ENCODE measurements at places on chromosomes 3 and 15.
A peak's percentile ranks its signal among the peaks of the same experiment; 100 is the strongest.

GRCh38 chr3:151445273-151446001 lies 15.4 kb downstream of the IGSF10 start:
- no peak for DNase-seq

DNA sequence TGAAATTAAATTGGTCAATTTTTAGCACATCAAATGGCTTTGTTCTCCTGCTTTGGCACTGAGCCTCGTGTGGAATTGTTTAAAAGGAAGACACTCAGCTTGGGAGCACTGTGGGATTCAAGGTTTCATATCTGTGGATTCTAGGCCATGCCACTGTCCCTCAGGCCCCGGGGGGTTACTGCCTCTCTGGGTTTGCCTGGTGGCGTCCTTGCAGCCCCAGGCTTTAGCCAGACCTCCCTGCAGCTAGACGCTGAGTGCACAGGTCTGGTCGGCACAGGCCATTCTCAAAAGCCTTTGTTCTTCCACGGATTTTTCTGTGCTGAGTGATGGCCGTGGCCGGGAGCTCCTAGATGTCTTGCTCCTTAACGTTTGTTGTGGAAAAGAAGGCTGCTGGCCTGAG lies 76.2 kb downstream of the CACNA2D3 start:
- DNase-seq, result peak; percentile 68

DNA sequence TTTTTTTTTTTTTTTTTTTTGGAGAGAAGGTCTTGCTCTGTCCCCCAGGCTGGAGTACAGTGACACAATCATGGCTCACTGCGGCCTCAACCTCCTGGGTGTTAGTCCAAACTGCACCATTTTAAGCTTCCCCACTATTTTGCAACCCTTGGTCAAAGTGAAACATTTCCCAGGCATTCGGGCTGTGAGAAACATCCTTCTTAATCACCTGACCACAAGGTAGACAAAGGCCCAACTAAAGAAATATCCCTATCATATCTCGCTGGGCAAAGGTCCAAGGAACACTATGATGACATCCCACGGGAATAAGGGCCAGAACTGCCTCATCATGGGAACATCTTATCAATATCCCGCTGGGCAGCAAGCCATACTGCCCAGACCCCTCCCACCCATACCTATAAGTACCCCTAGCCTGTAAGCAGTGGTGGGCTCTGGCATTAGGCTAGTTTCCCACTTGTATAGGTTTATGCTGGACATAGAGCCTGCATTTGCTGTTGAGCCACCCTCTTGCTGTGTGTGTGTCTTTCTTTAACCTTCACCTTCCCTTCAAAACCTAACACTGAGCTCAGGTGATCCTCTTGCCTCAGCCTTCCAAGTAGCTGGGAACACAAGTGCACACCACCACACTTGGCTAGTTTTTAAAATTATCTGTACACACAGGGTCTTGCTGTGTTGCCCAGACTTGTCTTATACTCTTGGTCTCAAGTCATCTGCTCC lies 95.2 kb downstream of the SEMA5B start:
- no peak for DNase-seq

- DNase-seq, result no peak
Observed at GRCh38 chr3:61686228-61686648, 124.9 kb downstream of the PTPRG start.

GRCh38 chr3:23624305-23624704 lies 181.4 kb upstream of the UBE2E1 start:
- no peak for DNase-seq

DNA sequence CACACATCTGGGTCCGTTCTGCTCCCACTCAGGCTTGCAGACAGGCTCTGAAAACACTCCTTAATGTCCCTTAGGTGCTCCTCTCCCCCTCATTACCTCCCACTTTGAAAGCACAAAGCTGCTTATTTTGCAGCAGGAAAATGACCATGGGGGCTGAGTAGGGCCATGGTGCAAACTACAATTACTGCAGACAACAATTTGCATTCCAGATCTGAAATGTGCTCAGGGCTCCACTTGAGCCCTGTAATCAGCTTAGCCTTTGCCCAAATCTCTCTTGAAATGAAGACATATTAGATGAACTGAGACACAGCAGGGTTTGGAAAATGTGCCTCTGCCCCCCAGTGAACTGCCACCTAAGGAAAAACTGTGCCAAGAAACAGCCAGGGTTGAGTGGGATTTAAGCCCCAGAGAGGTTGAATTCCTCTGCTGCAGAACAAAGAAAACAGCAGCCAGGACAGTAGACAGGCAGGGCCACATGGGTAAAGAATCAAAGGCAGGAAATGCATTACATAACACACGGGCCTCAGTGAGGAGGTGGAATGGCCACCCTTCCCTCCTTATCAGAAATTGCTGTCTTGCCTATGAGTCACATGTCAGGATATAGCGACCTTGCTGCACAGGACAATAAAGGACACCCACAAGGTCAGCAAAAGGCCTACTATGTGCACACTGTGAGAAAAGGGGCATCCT lies 126.8 kb upstream of the ARHGEF3 start:
- peak; percentile 79 for DNase-seq

- peak; percentile 79 for DNase-seq
Observed at GRCh38 chr3:66938338-66938963, 59.7 kb upstream of the KBTBD8 start.

GRCh38 chr3:121724130-121724529 lies 25.4 kb downstream of the GOLGB1 start:
- DNase-seq, result no peak

DNA sequence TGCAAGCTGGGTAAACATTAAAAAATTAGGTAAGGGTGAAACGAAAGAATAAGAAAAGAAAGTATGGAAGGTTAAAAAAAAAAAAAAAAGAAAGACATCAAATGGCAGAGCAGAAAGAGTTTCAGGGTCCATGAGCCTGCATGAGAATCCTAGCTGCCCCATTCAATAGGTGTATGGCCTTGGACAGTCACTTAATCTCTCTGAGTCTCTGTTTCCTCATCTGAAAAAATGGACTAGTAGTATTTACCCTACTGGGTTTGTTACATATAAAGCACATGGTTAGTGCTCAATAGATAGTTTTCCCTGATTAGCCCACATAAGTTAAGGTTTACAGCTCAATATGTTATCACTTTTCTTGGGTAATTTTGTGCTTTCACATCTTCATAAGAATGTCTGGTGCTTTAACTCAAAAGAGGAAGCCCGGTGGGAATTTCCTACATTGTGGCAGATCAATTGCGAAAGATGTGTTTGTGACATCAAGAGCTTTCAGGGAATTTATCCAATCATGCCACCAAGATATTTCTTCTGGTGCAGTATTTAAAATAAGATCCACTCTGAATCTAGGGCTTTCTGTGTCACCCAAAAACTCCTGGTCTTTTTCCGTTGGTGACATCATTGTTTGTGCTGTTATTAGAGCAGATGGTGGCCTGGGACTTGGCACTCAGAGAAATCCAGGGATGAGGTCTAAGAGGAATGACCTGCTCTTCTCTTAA lies 57.2 kb upstream of the UBE2E1 start:
- no peak for DNase-seq

DNA sequence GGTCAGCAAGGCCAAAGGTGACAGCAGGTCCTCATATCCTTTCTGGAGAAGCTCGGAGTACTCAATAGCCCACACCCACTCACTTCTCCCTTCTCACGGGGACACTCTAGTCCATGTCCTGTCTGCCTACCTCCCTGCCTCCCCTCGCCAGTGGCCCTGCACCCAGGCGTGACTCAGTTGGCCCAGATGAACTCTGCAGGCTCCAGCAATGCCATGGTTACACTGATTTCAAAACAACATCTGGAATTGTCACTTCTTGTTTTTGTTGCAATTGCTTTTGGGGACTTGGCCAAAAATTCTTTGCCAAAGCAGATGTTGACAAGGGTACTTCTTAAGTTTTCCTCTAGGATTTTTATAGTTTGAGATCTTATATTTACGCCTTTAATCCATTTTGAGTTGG lies 13.0 kb downstream of the IL16 start:
- DNase-seq, result no peak

- DNase-seq, result no peak
Observed at GRCh38 chr3:55682461-55682860, 195.4 kb upstream of the WNT5A start.

- DNase-seq, result no peak
Observed at GRCh38 chr3:196706327-196706726, 5.7 kb downstream of the CEP19 start.

GRCh38 chr3:27666708-27667107 lies 55.4 kb downstream of the EOMES start:
- DNase-seq, result no peak

- no peak for DNase-seq
Observed at GRCh38 chr3:66476852-66477381, 23.9 kb downstream of the LRIG1 start.

DNA sequence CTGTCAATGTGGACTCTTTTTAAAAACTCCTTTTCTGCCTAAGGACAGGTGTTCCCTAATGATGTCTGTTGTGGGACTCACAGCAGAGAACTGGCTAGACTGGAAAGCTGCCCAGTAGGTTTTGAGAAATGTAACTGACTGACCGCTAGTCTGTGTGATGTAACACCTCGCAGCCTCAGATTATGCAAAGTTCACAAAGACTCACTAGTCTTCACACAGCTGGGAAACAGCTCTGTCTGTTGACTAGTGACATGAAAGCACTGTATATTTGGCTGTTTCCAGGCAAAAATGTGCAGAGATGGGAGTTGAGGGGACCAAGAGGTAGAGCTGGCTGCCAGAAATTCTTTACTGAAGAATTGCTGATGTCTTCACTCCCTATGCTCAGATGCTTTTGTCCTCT lies 10.3 kb downstream of the PDZRN3 start:
- peak; percentile 85 for DNase-seq

- DNase-seq, result no peak
Observed at GRCh38 chr15:74822233-74822632, 4.2 kb upstream of the CPLX3 start.

GRCh38 chr3:133509488-133509887 lies 64.0 kb upstream of the CDV3 start:
- DNase-seq, result no peak

DNA sequence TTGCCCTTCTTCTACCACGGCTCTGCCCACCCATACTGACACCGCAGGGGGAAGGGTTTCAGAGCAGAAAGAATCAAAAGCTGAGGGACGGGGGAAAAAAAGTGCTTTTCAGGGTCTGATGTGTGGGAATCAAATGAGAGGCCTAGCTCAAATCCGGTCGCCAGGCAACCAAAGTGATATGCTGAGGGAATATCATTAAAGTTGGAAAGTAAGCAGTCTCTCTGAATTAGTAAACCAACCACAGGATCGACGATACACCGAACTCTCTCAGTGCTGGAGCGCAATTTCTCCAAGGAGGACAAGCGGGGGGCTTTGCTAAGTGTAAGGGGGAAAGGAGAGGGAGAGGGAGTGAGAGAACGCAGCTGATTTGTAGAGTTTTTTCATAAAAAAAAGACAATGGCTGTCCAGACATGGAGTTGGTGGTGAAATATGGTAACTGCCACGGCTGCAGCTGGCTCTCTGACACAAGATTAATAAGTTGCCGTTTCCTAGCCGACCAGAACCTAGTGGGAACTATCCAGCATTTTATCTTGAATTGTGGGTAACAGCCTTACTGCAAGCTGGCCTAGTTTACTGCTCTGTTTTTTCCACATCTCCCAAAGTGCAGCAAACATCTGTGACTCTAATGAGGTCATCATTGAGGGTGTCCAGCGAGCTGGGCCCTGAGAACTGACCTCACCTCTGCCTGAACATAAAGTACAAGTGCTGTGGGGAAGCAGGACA lies 530.2 kb downstream of the SOX2 start:
- peak; percentile 56 for DNase-seq

- DNase-seq, result no peak
Observed at GRCh38 chr3:101824702-101825101, 24.6 kb upstream of the NFKBIZ start.

DNA sequence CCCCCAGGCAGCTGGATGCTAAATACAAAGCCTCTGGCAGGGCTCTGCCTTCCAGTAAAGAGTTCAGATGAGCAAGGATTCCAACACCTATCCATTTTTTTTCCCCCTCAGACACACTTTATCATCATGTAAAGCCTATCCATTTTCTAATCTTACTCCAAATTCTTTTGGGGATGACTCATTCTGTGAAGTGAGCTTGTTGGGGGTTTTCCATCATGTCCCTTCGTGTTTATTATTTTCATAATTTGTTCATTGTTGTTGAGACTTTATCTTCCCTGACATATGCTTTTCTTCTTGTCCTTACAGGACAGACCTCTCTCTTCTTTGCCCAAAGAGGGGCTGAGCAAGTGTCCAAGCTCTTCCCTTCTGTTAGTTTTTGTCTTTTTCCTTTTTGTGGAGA lies 34.7 kb upstream of the SH3BP5 start:
- DNase-seq, result no peak

DNA sequence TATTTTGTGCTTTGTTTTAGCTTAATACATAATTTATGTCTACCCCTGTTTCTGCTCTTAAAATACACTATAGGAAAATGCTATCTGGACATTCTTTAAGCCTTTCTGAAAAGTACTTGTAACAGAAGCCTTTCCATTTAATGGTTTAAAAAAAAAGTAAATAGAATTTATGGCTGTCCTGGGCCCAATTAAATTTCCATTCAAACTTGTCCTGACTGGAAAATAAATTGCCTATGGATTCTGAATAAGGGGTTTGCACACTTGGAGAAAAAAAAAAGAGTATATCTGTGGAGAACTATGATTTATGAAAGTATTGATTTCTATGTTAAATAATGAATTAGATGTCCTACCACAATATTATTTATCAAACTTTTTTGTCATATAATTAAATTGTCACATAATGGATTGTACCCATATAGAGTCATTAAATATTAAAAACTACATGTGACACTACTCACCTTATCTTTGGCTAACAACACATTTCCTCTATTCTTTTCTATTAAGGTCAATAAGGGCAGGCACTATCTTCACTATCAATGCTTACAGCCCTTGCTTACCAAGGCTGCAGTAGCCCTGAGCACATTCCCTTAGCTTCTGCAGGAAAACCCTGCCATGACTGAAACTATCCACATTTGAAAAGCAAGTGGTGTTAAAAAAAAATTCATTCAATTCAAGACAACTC lies 396.1 kb upstream of the ROBO2 start:
- no peak for DNase-seq

DNA sequence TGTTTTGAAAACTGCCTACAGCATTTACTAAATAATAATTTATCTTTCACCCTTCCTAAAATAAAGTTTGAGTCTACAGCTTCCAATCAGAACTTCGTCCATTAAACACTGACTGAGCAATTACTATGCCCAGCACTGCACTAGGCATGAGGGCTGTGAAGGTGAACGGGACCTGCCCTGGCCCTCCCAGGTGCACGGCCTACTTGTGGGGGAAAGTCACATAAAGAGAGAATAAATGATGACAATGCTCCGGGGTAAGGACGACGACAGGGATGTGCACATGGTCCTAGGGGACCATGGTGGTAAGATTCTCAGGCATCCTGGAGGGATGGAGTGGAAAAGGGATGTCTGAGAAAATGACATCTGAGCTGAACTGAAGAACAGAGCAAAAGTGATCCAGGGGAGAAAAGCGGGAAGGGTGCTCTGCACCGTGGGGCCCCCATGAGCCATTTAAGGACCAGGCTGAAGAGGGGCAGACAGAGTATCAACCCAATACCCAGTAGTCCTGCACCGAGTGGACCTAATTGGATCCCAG lies 11.5 kb downstream of the PLA2G4F start:
- peak; percentile 17 for DNase-seq

GRCh38 chr3:41324156-41324475 lies 124.8 kb downstream of the CTNNB1 start:
- DNase-seq, result no peak
